ENCODE measurements at places on chromosomes 1 and 21.

GRCh38 chr1:110876748-110877341 is 3.9 kb downstream of the CD53 start:
- DNase-seq: no peak

- DNase-seq: no peak
Observed at GRCh38 chr1:185398599-185398998, 81.6 kb upstream of the IVNS1ABP start.

DNA sequence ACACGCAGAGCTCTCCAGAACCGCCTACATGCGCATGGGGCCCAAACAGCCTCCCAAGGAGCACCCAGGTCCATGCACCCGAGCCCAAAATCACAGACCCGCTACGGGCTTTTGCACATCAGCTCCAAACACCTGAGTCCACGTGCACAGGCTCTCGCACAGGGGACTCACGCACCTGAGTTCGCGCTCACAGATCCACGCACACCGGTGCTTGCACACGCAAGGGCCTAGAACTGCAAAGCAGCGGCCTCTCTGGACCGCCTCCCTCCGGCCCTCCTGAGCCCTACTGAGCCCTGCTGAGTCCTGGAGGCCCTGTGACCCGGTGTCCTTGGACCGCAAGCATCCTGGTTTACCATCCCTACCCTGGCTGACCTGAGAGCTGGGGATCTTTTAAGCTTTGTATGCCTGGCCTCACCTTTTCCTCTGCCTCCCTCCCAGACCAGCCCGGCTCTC is 8.3 kb downstream of the OLIG2 start:
- no peak for DNase-seq

- DNase-seq: no peak
Observed at GRCh38 chr1:210291081-210291764, 37.5 kb upstream of the HHAT start.

DNA sequence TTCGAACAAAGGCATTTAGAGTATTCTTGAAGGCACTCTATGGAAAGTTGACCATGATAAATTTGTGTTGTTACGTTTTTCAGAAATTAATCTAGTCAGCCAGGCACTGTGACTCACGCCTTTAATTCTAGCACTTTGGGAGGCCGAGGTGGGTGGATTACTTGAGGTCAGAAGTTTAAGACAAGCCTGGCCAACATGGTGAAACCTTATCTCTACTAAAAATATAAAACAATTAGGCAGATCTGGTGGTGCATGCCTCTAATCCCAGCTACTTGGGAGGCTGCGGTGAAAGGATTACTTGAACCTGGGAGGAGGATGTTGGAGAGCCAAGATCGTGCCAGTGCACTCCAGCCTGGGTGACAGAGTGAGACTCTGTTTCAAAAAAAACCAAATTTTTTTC is 130.6 kb upstream of the BRINP3 start:
- DNase-seq: no peak

GRCh38 chr1:207077470-207078377 is 10.9 kb upstream of the C4BPB start:
- DNase-seq: peak; percentile 50

GRCh38 chr1:195530961-195531360 is 1077.3 kb downstream of the KCNT2 start:
- no peak for DNase-seq

DNA sequence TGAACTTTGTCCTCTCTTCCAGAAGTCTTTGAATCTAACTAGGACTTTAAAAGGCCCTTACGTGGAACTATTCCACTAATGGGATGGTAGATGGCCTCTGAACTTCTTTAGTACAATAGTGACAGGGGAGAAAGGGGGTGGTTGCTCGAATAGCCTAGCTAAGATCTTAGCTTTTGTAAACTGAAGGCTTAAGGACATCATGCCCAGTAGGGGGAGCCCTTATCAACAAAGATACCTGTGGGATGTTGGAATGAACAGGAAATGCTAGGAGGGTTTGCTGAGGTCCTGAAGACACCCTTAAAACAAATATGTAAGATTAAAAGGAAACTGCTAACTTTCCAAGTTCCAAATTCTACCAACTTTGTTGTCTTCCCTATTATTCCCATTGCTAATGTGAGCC is 33.2 kb downstream of the NHLH2 start:
- no peak for DNase-seq

DNA sequence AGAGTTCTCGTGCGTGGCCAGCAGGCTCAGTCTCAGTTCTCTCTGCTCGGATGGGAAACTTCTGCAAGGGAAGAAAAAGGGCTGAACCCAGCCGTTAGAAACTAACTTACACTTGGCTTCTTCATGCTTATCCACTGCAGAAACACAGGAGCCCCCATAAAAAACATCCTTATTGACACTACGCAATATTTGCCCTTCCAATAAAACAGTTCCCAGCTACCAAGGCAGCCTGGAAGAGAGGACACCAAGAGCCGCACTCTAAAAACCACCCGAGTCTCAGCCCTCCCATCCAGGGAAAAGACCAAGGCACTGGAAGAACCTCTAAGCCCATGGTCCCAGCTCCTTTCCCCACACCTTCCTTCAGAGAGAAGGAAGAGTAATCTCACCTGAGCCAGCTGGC is 61.1 kb downstream of the SSBP3 start:
- no peak for DNase-seq

- DNase-seq: no peak
Observed at GRCh38 chr1:39666772-39667171, 5.1 kb downstream of the NT5C1A start.

- DNase-seq: peak; percentile 70
Observed at GRCh38 chr21:37675202-37675801, 241.0 kb downstream of the KCNJ6 start.

DNA sequence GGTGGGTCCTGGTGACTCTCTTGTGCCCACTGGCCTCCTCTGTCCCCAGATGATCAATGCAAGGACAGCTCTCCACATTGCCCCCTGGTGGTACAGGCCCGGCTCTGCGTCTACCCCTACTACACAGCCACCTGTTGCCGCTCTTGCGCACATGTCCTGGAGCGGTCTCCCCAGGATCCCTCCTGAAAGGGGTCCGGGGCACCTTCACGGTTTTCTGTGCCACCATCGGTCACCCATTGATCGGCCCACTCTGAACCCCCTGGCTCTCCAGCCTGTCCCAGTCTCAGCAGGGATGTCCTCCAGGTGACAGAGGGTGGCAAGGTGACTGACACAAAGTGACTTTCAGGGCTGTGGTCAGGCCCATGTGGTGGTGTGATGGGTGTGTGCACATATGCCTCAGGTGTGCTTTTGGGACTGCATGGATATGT is 10.8 kb downstream of the ADAMTSL4 start:
- peak; percentile 40 for DNase-seq

DNA sequence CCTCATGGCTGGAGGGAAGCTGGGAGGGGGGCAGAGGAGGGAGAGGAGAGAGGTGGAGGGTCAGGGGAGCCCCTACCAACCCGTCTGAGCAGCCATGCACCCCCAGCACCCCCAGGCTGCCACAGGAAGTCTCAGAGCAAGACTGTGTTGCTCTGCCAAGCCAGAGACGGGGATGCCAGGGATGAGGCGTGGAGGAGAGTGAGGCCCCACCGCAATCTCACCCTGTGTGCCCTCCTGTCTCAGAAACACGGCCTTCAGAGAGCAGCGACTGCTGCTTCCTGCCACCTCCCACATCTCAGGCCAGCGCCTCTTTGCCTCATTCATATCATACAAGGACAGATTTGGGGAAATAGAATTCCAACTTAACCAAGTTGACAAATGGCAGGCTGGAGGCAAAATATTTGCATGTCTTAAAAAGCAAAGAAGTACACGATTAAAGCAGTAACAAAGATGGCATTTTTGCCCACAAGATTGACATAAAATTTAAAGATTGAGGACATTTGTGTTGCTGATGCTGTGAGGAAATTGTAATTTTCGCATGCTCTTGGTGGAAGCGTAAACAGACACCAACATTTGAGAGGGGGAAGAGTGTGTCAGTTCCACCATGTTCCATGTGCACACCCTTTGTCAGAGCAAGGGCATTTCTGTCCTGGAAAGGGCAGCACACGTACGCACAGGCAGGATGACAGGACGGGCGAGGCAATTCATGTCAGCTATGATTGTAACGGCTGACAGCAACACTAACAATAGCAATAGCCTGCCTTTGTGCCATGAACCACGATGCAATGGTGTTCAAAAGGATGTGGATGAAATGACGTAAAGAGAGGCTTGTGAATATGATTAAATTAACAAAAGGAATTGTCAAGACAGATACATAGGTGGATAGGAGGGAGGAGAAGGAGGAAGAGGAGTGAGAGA is 59.0 kb upstream of the BACE2 start:
- no peak for DNase-seq

- DNase-seq: no peak
Observed at GRCh38 chr1:37501661-37502060, 12.9 kb downstream of the MEAF6 start.

- DNase-seq: no peak
Observed at GRCh38 chr1:32273391-32274208, 18.3 kb upstream of the HDAC1 start.

DNA sequence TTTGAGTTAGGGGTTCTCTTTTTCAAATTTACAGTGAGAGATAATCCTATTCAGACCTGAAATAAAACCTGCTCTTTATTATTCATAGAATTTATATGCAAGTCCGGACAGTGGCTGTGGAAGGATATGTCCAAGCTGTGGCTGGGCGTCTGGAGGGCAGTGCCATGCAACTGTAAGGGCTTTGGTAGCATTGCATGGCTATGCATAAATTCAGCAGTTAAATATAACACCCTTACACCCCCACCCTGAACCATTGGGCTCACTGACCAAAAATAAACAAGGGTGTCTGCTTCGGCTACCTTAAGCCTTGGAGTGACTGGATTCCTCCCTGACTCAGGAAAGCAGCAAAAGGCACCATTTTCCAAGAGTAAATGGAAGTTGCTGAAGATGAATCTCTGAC is 5.4 kb downstream of the CHTOP start:
- DNase-seq: no peak

DNA sequence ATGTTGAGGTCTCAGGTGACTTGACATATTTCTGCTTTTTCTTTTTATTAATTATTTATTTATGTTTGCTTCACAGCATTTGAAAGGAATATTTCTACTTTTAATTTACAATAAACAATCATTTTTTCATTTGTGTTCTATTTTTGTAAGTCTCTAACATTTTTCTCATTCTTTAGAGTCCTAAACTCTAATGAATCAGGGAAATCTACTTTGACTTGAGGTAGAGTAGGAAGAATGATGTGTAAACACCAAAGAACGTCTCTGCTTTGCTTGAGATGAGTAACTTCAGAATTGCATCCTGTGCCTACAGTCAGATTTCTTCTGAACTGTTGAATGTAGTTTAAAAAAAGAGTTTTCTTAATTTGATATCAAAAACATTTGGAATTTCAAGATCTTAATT is 65.2 kb downstream of the CNST start:
- no peak for DNase-seq

DNA sequence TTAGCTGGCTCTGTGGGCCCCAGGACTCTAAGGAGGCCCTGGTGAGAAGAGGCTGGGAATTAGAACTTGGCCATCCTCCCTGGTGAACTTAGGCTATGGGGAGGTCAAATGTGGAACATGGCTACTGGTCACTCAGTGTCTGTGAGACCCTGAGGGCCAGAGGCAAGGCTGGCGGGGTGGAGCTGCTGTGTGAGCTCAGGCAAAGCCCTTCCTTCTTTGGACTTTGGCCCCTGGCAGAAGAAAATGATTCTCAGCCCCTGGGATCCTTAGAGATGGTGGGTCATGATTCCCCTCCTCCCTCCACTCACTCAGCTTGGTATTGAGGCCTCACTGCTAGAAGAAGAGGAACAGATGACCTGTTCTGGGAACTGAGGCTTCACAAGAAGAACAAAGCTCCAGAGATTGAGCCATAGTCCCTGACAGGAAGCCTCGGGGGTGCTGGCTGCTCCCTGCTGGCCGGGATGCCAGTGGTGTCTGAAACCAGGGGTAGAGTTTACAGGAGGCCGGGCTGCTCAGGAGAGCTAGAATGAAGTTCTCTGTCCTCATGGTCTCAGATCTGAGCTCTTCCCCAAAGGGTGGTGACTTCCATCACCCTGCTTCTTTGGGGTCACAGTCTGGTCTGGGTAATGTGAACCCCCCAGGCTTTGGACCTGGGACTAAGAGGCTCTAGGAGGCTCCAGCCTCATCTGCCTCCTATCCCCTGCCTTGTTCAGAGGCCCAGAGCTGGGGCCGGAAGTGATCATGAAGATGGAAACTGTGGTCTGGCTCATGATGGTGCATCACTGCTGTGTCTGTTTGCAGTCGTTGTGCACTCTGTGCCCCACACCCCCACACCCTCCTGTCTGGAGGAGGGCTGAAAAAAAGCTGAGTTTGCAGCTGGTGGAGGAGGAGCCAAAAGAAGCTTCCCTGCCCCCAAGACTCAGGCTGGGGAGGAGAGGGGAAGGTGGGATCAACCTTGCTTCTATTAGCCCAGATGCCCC is 905 bp downstream of the BTBD19 start:
- no peak for DNase-seq

DNA sequence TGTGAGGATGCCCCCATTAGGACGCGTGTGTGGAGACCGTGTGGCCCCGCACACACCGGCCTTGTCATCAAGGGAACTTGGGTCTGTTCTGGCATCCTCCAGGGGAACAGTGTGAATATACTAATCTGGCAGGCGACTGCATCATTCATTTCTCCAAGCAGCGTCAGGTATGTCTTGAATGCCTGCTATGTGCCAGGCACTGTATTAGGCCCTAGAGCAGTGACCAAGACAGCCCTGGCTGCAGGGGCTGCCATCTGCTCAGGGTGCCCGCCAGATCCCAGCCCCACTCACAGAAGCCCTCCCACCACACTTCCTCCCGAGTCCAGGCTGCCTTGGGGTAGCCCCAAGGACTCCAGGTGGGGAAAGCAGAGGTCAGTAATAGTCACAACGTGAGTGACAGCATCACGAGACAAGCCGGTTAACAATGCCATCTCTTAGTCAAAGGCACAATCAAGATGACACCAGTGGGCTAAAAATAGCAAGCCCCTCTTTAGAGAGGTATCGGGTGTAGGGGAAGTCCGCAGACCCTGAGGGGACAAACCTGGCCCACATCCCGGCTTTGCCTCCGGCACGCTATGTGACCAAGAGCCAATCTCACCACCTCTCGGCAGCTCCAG is 7.5 kb upstream of the LAPTM5 start:
- DNase-seq: no peak

DNA sequence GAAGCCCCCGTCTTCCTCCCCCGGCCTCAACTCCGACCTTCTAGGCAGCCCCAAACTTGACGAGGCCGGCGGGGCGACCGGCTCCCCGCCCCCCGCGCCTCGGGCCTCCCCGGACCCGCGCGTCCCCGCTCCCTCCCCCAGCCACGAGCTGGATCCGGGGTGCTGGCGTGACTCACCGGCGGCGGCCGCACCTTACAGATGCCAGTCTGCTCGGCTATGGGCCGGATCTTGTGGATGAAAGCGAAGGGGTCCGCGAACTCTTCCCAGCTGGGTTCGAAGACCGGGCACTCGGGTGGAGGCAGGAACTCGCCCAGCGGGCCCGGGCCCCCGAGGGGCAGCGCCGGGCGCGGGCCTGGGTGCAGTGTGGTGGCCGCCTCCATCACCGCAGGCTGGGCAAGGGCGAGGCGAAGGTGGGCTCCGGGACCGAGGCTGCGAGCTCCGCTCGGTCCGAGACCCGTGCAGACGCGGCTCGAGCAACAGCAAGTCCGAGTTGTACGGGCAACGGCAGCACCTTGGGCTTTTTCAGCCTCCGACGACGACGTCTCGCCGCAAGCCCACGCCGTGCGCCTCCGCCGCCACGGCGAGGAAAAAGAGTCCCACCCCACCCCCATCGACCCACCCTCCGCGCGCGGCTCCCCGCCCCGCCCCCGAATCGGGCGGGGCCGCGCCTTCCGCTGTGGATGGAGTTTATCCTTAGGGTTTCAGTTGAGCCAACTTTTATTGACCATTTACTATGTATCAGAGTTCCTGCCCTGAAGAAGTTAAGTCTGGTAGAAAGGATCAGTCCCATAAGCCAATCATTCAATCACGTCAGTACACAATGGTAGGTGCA is at the start of gene KDM5B:
KDM5B (minus strand) TSS at position 496 of the 832 bp plus-strand sequence; CDS start at position 380, 116 bp downstream.
- DNase-seq: peak; percentile 27
